Brain pericyte (primary cell): ENCODE measurements at places on chromosomes 7 and 10.

DNA sequence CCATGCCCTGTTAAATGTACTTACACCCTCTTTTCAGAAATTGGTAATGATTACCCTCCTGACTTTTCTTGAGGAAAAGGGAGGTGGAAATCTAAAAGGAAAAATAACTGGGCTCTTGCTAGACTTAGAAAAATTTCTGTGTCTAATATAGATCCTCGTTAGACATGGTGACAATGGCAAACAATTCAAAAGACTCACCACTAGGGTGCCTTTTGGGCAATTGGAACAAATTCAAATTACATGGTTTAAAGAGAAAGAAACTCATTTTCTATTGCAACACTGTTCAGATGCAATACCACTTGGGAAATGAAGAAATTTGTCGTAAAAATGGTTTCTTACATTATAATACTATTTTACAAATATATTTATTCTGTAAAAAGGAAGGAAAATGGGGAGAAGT, 950.1 kb downstream of the GRM8 start:
- DNase-seq = no peak

DNA sequence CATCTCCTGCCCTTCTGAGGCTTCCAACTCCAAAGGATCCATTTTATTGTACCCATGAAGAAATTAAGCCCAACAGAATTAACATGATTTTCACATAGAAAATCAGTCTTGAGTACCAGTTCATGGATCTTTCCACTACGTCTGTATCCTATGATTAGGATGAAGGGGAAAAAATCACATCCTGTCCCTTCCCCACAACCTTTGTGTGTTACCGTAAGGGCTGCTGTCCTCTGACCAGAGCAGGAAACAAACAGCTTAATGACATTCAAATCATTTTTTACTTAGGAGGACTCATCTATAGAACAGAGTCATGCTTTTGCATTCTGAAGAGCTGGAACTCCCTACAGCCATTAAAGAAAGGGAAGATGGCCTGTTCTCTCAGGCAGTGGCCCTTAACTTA, 241.5 kb downstream of the DYNC1I1 start:
- DNase-seq = no peak

GRCh38 chr7:8761731-8762130, 328.3 kb downstream of the NXPH1 start:
- DNase-seq = no peak

DNA sequence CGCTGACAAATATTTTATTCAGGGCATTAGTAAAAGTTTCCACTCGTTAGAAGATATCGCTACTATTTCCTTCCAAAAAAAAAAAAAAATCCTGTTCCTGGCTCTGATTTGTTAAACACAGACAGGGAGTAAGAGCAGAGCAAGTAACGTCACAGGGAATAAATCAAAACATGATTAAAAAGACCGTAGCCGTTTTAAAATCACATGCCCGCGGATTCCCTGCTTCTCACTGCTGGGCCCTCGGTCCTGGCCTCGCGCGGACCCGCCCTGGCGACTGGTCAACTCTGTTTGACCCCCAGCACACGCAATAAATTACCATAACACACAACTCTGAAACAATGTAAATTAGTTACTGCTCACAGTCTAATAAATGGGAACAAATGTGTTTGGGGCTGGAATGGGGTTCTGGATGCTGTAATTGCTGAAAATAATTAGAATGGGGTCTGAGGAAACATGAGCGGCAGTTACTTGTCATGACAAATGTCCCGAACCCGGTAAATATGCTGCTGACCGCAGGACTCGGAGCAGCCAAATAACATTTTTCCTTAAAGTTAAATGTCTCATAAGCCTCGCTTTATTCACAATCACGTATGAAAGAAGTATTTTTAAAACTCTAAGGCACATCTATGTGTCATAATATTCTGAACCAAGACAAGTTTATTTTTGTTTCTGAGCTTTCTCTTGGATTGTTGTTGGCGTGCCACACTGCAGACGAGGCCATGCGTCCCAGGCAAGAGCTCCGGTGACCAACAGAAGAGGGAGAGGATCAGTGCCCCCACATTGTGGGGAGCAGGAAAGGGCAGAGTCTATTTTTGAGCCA, 17.9 kb downstream of the EBF3 start:
- no peak for DNase-seq

DNA sequence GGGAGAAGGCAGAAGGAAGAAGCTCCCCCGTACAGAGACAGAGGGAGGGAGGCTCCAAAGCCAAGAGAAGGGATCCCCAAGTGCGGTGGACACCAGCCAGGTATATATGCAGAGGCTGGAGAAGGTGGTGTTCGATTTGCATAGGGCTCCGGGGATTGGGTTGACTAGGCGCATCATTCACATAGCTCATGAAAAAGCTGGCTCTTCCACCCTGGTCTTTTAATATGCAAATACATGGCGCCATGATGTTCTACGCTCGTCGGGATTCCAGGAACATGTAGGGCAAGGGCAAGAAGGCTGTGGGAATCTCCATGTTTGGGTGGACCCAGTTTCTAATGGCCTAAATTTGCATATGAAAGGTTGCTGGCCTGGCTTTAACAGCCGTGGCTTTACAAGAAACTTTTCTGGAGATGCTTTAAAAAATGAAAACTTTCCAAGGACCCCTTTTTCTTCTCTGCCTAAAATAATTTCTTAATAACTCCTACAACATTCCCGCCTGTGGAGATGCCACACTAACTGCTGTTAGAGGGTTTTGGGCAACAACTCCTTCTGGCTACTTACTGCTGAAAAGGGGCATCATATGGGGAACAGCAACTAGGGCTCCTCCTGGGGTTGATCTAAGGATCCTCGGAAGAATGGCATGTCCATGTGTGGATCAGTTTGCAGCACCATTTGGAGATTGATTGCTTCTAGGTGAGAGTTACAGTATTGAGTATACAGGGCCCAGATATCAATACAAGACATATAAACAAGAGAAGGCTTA, 28.3 kb downstream of the C1GALT1 start:
- DNase-seq = no peak

DNA sequence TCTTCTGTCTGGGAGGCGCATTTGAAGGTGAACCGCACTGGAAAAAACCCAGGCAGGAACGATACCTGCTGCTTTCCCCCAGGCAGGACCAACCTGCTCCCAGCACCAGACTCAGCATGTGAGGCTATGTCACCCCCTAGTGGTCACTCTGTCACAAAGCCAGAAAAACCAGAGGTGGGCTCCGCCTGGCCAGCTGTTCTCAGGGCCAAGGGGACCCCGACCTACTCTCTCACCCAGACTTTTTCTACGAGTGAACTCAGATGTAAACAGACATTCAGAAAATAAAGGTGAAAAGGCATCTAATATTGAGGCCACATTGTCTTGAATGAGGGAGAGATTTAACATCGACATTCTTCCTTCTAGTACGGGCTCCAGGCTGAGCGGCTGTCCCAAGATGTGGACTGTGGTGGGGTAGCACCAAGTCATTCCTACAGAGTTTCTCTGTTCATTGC, 117.3 kb downstream of the PRKAG2 start:
- no peak for DNase-seq

- no peak for DNase-seq
These were observed 48.2 kb downstream of the CUBN start for GRCh38 chr10:17081431-17081830.

DNA sequence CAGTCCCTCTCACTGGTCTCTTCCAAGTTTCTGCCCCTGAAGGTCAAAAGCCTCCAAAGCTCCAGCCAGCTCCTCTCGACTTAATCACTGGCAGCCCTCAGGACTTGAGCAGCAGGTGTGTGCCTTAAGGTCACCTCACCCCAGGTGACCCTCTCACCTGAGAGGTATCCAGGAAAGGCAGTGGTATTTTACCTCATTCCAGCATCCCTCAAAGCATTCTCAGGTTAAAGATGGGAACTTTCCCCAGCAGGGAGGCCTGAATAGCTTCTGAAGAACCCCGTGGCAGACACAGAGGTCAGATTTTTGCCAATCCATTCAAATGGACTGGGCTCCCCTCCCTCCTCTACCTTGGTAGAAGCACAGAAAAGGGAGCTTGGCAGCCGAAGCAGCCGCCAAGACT, 148.2 kb downstream of the GFRA1 start:
- DNase-seq = no peak

DNA sequence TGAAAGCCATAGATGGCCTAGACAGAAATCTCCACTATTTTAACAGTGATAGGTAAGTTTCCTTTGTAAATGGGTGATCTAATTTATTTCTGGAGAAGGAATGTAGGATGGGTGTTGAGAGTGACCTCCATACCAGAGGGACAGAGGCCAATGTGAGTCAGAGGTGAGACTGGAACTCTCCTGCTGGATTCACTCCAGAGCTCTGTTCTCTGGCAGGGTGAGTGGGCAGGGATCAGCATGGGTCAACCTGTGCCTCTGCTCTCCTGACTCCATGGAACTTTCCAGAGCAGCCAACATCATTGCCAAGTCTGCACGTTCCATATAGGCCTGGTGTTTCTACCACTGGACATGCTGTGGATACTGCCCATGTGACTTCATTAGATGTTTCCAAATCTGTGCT, 11.4 kb downstream of the AKR1C3 start:
- DNase-seq = no peak

GRCh38 chr10:31648966-31649365, 279.7 kb downstream of the ARHGAP12 start:
- no peak for DNase-seq

DNA sequence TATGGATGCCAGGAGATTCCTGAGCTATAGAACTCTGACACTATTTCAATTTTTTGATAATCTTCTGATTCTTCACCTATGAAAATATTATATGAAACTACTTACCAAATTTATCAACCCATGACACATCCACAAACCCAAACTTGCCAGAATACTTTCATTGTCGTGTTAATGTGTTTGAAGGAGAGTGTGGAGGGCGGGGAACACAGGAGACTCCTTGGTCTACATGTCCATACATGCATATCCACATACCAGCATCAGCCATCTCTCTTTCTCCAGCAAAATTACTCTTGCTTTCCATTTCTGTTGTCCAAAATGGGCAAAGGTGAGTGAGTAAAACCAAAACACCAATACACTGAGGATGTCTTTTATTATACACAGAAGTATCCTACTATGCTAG, 23.5 kb upstream of the BPGM start:
- DNase-seq = no peak

DNA sequence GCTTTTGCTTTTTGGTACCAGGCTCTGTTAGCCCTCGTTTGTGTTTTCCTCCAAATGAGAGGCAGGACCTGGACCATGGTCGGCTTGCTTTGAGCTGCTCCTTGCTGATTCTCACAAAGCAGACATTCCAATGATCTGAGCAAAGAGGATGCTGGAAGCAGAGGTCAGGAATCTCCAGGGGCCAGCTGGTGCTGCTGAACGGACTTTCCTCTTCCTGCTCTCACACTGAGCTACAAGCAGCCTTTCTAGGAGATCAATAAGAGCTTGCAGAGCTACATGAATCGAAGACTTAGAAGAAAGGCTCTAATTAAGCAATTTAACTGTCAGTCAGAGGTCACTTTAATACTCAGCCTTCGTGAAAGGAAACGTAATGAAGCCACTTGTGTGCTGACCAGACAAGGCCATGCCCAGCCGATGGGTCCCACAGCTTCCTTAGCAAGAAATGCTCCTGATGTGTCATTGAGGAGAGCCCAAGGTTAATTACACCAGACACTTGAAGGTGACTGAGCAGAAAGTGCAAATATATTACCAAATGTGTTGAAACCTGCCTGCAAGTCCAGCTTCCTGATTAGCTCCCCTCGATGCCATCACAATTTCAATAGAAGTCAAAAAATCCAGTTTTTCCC, 151.3 kb upstream of the RSU1 start:
- no peak for DNase-seq

DNA sequence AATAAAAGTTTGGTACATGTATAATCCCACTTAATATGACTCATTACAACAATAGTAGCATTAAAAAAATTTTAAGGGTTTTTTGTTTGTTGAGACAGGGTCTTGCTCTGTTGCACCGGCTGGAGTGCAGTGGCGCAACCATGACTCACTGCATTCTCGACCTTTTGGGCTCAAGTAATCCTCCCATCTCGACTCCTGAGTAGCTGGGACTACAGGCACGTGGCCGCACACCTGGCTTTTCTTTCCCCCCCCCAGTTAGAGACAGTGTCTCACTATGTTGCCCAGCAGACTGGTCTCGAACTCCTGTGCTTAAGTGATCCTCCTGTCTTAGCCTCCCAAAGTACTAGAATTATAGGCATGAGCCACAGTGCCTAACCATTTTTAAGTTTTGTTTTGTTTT, 40.7 kb downstream of the KMT2C start:
- DNase-seq = peak; percentile 50

- DNase-seq = no peak
These were observed 167.8 kb downstream of the BAMBI start for GRCh38 chr10:28845009-28845682.

DNA sequence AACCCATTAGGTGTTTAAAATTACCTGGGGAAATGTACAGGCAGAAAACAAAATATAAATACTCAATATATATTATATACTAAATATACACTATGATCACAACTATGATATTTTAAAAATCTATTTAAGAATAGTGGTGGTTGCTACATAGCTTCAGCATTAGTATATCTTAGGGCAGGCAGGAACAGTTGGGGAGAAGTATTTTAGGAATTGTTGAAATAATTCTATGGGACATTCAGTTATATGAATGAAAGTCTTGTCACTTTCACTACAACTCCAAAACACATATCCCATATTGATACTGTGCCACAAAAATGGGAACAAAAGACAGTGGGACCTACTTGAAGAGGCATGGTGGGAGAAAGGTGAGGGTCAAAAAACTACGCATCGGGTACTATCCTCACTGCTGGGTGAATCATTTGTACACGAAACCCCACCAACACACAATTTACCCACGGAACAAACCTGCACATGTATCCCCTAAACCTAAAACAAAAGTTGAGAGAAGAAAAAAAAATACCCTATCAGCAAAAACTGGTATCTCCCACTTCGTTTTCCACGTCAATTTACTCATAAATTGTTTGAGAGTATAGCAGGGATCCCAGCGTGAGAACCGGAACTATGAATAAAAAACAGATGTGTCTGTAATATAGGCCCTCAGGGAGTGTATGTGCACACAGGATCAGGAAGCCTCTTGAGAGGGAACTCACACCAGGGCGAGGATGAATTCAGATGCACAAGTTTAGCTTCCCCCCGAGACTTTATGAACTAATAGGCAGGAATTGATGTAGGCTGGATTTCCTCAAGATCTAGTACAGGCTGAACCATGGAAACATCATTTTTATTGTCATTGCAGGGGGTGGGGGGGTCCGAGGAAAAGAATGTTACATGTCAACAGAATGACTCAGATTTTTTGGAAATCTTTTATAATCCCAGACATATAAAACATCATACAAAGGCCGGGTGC, 16.2 kb downstream of the SLC16A12 start:
- DNase-seq = peak; percentile 95
